ENCODE measurements at places on chromosomes 4 and X.
A peak's percentile ranks its signal among the peaks of the same experiment; 100 is the strongest.

- peak; percentile 50 for DNase-seq
These were observed 743 bp downstream of the ANTXR2 start for GRCh38 chr4:80072228-80072743.

DNA sequence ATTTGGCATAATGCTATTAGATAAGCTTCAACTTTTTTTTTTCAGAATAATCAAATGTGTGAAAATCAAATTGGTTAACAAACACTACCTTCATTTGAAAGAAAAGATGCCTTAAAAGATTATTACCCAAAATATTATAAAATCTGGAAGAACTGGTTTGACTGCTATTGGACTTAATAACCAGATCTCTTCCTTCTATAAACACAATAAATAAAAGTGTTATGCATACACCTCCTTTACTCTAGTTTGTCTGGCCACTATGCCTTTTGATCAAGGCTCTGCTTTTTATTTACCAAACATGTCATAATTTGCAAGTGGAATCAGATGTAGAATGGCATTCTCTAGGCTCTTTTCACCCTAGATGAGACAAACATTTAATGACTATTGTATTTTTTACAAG is 897.3 kb upstream of the EPHA5 start:
- no peak for DNase-seq

DNA sequence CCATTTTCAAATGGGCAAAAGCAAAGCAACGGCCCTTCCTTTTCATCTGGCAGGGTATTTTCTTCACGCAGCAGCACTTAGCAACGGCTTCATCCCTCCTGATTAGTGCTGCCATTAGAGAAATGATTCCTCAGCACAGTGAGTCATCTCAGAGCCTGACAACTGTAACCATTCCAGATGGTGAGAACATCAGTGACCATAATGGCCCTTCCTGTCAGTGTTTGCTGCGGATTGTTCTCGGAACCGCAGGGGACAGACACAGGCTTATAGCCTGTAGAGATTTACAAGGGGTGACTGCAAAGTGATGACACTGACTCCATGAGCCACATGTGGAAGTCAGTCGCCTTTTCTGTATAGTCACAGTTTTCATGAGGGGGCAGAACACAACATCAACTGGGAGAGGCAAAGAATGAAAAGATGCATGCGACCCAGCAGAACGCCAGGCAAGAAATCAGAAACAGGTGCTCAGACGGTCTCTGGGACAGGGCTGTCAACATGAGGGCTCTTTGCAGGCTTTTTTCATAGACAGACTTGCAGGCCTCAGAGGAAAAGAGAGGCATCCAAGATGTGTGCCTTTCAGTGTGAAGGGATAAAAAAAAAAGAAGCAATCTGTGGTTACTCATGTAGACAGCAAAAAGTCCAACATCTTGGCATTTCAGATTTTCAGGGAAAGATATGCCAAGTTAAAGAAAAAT is 69.9 kb upstream of the FBXW7 start:
- no peak for DNase-seq

- no peak for DNase-seq
These were observed 3.7 kb upstream of the NR3C2 start for GRCh38 chr4:148445860-148446330.

DNA sequence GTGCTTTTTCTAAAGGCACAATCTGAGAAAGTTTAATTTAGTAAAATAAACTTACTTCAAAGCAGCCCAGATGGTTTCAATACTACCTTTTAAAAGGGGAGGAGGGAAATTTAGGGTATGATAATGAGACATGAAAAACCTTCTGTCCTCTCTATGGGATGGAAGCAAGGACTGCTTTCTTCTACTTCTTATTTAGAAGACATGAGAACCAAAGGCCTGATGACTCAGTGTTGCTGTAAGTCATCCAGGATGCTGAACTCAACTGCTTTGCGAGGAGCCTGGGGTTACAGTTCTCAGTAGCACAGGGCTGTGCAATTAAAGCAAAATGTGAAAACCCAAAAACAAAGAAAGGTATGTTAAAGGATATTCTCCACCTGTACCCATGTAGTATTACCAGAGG is 140.8 kb upstream of the EDNRA start:
- DNase-seq: no peak

DNA sequence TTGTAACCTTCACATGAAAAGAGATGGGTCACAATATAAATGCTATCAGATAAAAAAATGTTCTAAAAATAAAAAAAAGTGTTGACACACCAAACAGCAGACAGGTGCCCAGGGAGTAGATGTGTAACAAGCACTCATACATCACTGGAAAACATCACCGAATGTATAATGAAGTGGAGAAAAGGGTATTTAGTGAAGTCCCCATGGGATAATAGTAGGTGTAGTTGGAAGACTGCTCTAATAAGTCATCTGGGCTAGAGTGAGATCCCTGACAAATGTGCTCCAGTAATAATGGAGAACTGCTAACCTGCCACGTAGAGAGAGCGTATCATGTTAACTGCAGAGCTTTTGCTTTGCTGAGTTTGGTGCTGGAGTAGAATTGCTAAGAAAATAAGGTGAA is 152.0 kb downstream of the GRIA2 start:
- DNase-seq: no peak

DNA sequence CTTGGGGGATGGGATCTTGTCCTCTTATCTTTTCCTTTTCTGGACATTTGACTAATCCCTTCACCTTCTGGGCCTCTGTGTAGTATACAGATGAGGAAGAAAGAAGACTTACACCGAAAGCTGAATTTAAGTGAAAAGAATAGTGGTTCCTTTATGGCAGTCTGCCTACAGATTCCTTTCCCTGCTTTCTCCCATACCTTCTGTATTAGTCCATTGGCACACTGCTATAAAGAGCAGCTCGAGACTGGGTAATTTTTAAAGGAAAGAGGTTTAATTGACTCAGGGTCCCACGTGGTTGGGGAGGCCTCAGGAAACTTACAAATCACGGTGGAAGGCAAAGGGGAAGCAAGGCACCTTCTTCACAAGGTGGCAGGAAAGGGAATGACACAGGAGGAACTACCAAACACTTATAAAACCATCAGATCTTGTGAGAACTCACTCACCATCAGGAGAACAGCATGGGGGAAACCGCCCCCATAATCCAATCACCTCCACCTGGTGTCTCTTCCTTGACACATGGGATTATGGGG is 34.0 kb upstream of the CD38 start:
- DNase-seq: no peak

DNA sequence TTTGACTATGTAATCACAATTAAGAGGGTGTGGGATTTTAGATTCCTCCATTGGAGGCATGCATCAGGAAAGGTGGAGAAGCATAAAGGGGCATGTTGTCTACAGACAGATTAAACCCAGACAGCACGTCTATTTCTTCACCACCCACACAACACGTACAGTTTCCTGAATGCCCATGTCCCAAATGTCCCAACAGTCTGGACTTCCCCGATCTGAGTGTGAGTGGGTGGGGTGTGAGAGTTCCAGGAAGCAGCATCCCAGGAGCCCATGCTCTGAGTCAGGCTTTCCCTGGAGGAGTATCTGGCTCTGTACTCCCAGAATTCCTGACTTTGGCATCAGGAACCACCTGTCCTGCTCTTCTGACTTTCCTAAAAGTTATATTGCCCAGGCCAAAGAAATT is 30.8 kb upstream of the NDP start:
- DNase-seq: no peak

DNA sequence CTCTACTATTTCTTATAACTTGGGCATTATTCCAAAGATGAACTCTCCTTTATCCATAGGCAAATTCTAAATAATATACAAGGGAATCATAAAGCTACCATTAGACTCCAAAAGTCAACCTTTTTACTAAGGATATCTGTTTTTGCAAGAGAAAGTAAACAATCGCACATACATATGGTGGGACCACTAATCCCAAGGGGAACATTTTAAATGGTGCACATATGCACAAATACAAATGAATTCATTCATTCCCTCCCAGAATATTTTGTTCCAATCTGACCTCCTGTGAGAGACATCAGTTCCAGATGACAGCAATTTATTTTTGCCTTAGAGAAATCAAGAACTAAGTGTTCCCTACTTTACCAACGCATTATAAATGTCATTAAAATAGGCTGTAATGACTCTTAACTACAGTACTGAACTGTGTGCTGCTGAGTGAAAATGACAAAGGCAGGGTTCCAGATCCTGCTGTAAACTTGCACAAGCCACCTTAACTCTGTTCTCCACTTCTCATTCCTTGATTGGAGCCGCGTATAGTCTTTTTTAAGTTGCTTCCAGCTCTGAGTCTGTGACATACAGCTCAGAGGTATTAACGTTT is 2.0 kb downstream of the DHX15 start:
- no peak for DNase-seq

GRCh38 chrX:147340947-147341346 is 526.4 kb upstream of the CXorf51A start:
- no peak for DNase-seq

- no peak for DNase-seq
These were observed 100.8 kb downstream of the ARSJ start for GRCh38 chr4:113878668-113879067.

- DNase-seq: no peak
These were observed 4.6 kb upstream of the DGKK start for GRCh38 chrX:50475208-50475607.

DNA sequence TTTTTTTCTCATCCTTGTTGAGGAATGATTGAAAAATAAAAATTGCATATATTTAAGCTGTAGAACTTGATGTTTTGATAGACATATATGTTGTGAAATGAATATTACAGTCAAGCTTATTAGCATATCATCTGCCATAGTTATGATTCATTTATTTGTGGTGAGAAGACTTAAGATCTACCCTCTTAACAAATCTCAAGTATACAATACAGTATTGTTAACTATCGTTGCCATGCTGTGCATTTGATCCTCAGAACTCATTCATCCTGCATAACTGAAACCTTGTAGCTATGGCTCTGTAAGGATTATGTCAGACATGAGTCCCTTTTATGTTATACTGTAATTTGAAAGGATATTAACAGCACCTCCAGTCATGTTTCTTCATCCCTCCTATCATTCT is 2045.3 kb downstream of the ARAP2 start:
- no peak for DNase-seq

DNA sequence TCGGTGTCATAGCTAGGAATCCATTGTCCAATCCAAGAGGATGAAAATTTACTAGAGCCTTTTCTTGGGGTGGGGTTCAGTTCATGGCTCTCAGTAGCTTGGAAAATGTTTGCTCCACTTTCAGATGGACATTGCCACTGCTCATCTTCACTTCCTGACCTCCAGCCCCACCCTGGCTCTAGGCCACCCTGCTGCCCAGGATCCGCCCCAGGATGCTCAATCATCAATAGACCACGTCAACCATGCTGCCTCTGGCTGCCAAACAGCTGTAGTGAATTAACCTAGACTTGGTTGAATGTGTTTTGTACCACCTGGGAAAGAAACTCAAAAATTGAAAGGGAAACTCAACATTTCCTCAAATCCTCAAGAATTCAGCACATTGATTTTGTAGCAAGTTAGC is 37.2 kb upstream of the HSD17B10 start:
- DNase-seq: no peak

DNA sequence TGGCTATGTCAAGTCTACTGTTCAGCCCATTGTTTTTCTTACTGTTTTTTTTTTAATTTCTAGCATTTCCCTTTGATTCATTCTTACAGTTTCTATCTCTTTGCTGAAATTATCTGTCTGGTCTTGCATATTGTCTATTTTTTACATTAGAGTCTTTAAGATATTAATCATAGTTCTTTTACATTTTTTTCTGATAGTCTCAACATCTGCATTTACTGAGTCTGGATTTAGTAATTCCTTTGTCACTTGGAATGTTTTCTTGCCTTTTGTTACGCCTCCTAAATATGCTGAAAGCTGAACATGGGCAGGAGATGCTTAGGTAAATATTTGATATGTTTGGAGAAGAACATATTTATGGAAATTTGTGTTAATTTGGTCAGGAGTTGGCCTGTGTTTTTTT is 10.4 kb downstream of the JADE3 start:
- DNase-seq: no peak

- no peak for DNase-seq
These were observed 22.5 kb upstream of the MYOZ2 start for GRCh38 chr4:119113033-119113655.

- DNase-seq: no peak
These were observed 3.7 kb downstream of the MMRN1 start for GRCh38 chr4:89898304-89898716.

DNA sequence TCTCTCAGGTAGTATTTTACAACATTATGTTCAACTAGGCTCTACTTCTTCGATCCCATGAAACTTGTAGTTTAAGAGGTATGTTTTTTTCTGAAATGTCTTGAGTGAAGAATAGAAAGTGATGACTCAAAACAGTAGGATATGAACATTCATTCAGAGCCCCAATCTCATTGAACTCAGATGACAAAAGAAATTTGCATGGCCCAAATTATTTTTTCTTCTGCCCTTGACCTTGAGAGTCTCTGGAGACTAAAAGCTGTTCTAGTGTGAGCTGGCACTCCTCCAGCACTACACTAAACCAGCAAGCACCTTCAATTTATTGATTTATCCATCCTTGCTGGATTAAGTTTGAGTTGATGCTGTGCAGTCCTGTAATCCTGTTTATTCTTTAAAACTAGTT is 4.0 kb downstream of the DCLK2 start:
- no peak for DNase-seq

DNA sequence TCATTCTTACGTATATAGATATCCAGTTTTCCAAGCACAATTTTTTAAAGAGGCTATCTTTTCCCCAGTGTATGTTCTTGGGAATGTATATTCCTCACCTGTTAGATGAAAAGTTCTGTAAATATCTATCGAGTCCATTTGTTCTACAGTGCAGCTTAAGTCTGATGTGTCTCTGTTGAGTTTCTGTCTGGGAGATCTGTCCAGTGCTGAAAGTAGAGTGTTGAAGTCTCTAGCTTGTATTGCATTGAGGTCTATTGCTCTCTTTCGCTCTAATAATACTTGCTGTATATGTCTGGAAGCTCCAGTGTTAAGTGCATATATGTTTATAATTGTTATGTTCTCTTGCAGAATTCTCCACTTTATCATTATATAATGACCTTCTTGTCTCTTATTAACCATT is 373.1 kb downstream of the PPARGC1A start:
- no peak for DNase-seq

DNA sequence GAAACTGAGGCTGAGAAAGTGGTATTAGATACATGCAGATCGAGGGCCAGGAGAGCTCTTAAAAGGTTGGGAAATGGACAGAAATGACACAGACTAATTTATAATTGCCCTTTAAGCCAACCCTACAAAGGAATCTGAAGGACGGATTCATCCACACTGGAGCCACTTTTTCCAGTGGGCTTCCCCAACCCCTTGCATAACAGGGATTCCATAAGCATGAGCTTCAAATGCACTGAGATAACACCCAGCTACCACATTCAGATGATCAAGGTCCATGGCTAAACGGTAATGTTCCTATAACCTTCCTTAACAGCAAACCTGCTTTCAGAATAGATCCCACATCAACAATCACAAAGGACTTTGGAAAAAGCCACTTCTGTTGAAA is 34.2 kb downstream of the PLAC1 start:
- DNase-seq: no peak

DNA sequence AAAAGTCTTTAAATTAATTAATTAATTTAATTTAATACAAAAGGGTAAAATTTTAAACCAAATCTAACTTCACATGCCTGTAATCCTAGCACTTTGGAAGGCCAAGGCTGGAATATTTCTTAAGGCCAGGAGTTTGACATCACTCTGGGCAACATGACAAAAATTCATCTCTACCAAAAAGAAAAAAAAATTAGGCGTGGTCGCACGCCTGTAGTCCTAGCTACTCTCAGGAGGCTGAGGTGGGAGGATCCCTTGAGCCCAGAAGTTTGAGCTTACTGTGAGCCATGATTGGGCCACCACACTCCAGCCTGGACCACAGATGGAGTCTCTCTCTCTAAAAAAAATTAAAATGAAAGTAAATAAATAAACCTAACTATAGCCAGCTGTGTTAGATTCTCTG is 39.2 kb upstream of the ANTXR2 start:
- DNase-seq: no peak
